Activated CD4-positive, alpha-beta memory T cell treated with anti-CD3 and anti-CD28 coated beads, Interleukin-2, amount 10 ng/mL, durations not matched to agents 7 days and 5 days (primary cell): ENCODE measurements at places on chromosomes 7 and 10.

DNA sequence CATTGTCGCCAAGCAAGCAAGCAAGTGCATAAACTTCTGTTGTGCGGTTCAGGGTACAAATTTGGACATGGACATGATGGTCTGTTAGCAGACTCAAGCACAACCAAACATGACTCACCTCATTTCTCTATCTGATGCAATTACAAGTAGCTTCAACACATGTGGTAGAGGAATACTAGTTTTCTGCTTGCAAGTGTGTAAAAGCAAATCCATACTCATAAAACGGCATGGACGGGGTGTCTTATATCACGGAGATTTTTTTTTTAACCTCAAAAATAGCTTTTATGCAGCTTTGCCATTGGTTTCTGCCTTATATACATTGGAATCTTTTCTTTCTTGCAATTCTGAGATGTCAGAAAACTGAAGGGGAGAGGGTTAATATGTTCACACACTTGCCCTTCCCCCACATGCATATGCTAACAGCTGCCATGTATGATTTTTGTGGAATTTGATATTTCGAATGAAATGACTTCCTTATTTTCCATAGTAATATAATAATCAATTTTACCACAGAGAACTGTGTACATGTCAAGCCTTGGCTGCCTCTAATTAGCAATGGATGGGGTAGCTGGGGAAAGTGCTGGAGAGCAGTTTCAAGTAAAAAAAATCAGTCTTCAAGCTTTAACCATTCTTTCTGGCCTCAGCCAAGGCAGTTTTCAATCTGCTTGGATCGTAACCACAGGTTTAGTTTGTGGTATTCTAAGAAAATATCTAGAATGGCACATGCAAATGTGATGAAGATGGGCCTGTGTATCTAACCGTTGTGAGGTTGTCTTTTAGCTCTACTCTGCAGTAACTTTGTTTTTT lies 106.0 kb upstream of the PDCD4 start:
- H3K4me1 ChIP-seq: peaks cover 2% of the 10 kb centered on the region
- H3K27me3 ChIP-seq: peaks cover 4% of the 10 kb centered on the region
- no peak overlapping the region for H3K27ac ChIP-seq
- DNase-seq: no peak

GRCh38 chr7:20284003-20284770 lies 46.5 kb upstream of the ITGB8 start:
- H3K36me3 ChIP-seq: no peaks in the 10 kb centered on the region
- no peak for DNase-seq
- H3K27ac ChIP-seq: no peak overlapping the region
- no peak overlapping the region for H3K4me3 ChIP-seq
- H3K27me3 ChIP-seq: no peaks in the 10 kb centered on the region
- no peaks in the 10 kb centered on the region for H3K4me1 ChIP-seq

DNA sequence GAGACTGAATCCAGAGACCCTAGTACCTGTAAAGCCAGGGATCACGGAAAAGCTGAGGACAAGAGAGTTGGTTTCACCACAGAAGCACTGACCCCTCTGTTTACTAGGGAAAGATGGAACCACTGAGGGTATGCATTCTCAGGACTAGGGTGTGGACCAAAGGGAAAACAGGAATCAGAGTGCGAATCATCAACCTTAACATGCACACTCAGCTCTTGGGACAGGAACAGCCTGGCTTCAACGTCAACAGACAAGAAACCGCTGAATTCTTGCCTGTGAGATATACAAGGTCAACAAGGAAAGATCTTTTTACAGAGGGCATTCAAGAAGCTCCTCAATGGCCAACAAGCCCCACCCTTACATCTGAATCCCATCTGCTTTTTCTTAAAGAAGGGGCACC lies 14.9 kb downstream of the TNRC18 start:
- H3K27me3 ChIP-seq: peaks cover 28% of the 10 kb centered on the region
- no peak overlapping the region for H3K27ac ChIP-seq
- H3K36me3 ChIP-seq: no peaks in the 10 kb centered on the region
- no peak overlapping the region for H3K4me3 ChIP-seq
- no peaks in the 10 kb centered on the region for H3K4me1 ChIP-seq
- no peak for DNase-seq

GRCh38 chr7:71182438-71182935 lies 50.5 kb downstream of the GALNT17 start:
- no peak overlapping the region for H3K27ac ChIP-seq
- no peaks in the 10 kb centered on the region for H3K36me3 ChIP-seq
- DNase-seq: no peak
- H3K4me3 ChIP-seq: no peak overlapping the region

DNA sequence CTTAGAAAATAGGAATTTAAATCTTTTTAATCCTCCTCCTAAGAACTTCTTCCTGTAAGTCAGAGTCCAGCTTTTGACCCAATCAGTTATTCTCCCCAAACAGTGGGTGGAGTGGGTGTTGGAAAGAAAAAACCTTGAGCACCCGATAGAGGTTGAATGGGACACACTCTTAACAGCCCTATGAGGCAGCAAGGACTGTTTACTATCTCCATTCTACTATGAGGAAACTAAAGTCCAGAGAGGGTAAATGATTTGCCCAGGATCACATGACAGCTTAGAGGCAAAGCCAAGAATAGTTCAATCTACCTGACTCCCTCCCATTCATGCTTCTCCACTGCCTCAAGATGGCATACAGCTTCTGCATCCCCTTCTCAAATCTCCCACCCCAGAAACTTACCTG lies 57.6 kb upstream of the SLC35B4 start:
- peaks cover 5% of the 10 kb centered on the region for H3K27me3 ChIP-seq
- no peak overlapping the region for H3K27ac ChIP-seq
- no peak overlapping the region for H3K4me3 ChIP-seq
- DNase-seq: no peak

GRCh38 chr7:5620459-5620881 lies 161.0 kb downstream of the RNF216 start:
- H3K4me1 ChIP-seq: no peaks in the 10 kb centered on the region
- no peak for DNase-seq
- H3K4me3 ChIP-seq: no peak overlapping the region
- no peaks in the 10 kb centered on the region for H3K27me3 ChIP-seq
- H3K27ac ChIP-seq: no peak overlapping the region
